ENCODE measurements at places on chromosomes 16 and 17.

DNA sequence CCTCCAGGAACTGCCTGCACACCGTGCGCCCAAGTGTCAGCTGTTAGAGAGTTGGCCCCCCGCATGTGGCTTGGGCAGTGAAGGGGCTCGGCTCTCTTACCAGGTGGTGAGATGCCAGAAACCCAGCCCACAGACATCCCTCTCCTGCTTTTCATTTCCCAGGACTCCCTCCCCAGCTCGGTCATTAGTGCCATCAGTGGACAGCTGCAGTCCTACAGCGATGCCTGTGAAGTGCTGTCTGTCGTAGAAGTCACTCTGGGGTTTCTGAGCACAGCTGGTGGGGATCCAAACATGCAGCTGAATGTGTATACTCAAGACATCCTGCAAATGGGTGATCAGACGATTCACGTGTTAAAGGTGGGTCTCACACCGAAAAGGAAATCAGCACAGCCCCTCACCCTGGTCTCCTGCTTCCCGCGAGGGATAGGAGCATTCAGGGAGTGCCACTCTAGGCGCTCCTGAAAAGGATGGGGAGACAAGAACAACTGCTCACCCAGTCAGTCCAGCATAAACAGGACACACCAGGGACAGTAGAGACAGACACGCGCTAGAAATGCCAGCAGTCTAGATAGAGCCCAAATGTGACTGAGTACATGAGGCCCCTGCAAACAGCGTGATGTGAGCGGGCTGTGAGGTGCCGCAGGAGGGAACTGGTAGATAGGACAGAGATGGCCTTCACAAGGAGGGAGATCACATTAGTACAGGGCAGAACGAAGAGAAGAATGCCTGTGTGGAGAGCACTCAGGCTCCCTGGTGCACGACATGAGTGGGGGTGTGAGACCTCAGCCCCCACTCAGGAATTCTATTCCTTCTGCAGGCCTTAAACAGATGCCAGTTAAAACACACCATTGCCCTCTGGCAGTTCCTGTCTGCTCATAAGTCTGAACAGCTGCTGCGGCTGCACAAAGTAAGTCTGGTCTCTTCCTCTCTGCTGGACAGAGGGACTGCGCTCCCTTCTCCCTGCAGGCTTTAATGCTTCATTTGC, 25.7 kb upstream of the ENDOV start:
- no peak for DNase-seq

- DNase-seq: no peak
These were observed 178.6 kb upstream of the TNRC6C start for GRCh38 chr17:77779711-77780539.

- no peak for DNase-seq
These were observed 1762.2 kb downstream of the TP53TG3F start for GRCh38 chr16:35221482-35222185.

- no peak for DNase-seq
These were observed 28.8 kb downstream of the SYT17 start for GRCh38 chr16:19196871-19197270.

- no peak for DNase-seq
These were observed 78.7 kb downstream of the GOSR1 start for GRCh38 chr17:30555942-30556341.

DNA sequence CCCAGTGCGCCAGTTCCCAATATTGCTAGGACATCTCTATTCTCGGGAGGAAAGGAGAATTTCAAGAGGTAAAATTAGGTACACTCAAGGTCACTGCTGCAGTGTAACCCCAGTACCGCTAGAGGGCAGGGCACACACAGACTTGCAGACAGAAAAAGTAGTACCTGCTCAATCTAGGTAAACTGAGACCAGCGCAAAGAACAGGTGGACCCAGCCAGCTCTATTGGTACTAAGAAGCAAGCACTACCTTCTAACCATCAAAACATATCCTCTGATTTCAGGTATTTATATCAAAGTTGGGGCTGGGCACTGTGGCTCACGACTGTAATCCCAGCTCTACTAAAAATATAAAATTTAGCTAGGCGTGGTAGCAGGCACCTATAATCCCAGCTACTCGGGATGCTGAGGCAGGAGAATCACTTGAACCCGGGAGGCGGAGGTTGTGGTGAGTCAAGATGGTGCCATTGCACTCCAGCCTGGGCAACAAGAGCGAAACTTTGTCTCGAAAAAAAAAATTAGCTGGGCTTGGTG, 3.6 kb upstream of the WDR81 start:
- no peak for DNase-seq

GRCh38 chr16:65202461-65202860, 80.6 kb upstream of the CDH11 start:
- DNase-seq: no peak

GRCh38 chr17:69066482-69066881, 5.8 kb upstream of the ABCA9 start:
- DNase-seq: no peak

DNA sequence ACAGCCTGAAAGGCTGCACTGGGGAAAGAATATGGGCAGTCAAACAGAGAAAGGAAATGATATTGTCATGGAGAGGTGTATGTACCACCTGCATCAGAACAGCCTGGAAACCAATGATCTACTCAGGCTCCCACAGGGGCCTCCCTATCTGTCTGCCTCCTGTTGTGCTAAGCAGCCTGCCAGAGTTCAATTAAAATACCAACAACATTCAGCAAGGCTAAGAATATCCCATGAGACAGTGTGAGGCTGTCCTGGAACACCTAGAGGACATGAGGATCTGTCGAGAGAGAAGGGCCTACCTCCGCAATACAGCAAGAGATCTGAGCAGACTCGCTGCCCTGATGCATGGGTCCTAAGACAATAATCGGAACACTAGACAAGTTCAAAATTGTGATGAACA, 8.4 kb downstream of the FXR2 start:
- DNase-seq: no peak

DNA sequence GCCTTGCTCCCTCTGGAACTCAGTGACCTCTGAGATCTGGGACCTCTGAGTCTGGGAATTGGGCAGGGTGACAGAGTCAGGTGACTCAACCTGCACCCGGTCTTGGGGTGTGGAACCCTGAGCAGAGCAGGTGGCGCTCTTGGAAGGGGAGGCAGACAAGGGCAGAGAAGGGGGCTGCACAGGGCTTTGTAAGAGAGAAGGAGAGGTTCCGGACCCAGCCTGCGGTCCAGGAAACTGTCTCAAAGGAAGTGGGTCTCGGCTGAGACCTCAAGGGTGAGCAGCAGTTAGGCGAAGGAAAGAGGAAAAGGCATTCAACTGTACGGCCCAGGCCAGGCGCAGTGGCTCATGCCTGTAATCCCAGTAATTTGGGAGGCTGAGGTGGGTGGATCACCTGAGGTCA, 10.0 kb upstream of the RIPOR1 start:
- no peak for DNase-seq

DNA sequence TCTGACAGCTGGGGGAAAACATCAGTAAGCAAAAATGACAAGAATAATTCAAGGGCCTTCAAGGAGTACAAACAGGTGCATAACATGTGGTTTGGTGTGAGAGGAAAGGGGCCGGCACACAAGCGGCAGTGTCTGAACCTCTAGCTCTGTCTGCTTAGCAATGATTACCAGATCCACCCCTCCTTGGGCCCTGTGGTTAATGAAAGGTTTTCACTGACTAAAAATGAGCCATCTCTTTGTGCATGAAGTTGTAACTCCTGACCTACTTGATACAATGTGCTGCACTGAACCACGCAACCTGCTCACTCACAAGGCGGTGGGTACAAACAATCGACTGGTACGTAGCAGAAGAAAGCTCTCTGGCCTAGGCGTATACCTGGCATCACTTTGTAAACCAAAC, 15.1 kb downstream of the FAM117A start:
- no peak for DNase-seq

DNA sequence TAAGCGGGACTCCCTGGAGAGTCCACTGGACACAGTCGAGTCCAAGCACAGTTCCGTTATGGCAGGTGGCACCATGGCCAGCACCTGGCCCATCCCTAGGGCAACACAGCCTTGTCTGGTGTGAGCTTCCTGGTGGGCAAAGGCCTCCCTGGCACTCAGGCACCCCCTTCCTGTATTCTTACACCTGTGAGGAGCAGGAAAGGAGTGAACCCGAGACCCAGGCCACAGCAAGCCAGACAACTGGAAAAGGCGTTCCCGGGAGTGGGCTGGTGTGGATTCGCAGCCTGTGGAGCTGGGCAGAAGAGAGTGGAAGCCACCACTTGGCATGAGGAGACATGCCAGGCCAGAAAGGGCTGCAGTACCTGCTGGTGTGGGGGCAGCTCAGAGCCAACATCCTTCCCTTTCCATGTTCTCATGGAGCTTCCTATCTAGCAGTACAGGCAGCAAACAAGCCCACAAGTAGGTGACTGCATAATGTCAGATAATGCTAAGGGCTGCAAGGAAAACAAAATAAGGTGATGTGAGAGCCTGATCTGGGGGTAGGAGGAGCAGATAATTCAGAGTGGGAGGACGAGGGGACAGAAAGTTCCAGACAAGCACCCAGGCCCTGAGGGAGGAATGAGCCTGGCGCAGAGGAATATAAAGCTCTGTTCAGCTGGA, 87.0 kb downstream of the GNAO1 start:
- DNase-seq: no peak

GRCh38 chr16:89691986-89692569, 5.6 kb downstream of the CDK10 start:
- no peak for DNase-seq

DNA sequence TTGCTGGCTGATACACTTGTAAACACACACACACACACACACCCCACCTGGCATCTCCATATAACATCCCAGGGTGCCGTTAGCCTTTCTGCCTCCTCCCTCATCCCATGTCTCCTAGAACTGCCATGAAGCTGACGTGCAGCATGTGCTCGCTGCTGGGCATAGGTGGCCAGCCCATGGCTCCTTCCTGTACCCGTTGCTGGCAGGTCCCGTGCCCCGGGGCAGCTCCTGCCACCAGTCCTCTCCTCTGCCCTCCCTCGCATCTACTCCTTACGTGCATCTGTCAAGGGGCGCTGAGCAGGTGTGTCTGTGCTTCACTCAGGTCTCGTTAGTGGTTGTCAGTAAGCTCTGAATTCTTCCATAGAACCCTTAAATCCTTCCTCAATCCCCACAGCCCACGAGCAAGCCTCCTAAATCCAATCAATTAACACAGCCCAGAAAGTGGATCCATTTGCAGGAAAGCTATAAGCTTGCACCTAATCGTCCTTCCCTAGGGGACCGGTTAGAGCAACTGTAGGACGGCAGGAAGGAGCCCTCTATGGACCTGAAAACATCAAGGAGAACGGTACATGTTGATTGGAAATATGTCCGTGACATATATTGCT, 218.1 kb upstream of the FOXF1 start:
- no peak for DNase-seq

- DNase-seq: no peak
These were observed 70.9 kb downstream of the GNAO1 start for GRCh38 chr16:56262148-56262547.

GRCh38 chr17:79459003-79459655, 151.7 kb downstream of the RBFOX3 start:
- DNase-seq: no peak

DNA sequence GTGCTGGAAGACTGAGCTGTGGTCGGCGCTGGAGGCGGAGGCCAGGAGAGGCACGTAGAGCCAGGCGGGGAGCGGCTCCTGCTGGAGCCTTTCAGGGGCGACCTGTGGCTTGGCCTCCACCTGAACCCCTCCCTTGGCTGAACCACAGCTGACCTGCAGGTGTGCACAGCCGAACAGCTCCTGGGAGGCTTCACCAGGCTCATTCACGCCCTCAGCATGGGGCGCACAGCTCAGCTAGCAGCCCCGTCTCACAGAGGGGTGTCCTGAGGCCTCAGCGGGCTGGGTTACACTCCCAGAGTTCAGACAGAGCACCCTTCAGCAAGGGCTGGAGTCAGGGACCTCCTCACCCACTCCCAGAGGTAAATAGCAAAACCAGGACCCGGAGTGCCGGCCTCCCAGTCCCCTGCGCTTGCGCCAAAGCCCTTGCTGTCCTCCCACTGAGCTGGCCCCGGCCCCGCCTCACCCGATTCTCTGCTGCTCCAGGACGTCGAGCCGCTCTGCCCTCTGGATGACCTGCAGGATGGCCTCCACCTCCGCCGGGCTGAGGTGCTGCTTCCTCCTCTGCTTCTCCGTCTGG, 31.7 kb downstream of the RPH3AL start:
- no peak for DNase-seq

GRCh38 chr17:74520016-74520434, 11.2 kb downstream of the CD300LB start:
- no peak for DNase-seq

DNA sequence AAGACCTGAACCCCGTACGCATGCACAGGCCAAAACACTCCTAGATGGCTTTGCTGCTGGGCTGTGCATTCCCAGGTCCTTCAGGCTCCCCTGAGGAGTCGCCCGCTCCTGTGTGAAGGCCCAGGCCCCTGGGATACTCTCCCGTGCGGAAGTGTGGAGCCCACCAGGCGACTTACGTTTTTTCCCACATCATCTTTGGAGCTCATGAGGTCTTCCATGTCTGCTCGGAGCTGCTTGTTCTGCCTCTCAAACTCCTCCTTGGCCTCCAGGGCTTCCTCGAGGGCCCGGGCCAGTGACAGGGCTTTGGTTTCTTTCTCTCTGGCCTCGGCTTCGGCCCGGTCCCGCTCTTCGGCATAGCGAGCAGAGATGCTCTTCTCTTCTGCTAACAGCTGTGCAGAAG, 56.4 kb downstream of the NDEL1 start:
- no peak for DNase-seq

Data from D721Med (cell line).